ENCODE measurements at places on chromosomes 6 and 20.

GRCh38 chr6:44527181-44527580, 139.7 kb downstream of the CDC5L start:
- DNase-seq, result no peak

DNA sequence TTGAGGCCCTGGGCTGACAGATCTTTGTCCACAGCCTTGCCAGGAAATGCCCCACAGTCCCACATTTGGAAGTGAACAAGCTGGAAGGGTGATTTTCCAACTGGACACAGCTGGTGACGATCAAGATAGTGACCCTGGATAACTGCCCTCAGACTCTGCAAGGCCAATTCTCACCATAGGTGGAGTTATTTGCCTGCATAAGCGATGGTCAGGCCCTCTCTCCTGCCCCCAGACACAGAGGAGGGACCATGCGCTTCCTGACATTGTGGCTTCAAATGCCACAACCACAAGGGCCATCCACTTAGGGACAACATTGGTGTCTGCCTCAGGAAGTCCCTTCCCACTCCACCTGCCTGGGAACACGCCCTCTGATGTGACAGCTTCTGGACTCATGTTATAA, 96.0 kb downstream of the JPH2 start:
- DNase-seq, result no peak

- no peak for DNase-seq
Measured at GRCh38 chr6:157929076-157929475, 52.6 kb upstream of the SYNJ2 start.

DNA sequence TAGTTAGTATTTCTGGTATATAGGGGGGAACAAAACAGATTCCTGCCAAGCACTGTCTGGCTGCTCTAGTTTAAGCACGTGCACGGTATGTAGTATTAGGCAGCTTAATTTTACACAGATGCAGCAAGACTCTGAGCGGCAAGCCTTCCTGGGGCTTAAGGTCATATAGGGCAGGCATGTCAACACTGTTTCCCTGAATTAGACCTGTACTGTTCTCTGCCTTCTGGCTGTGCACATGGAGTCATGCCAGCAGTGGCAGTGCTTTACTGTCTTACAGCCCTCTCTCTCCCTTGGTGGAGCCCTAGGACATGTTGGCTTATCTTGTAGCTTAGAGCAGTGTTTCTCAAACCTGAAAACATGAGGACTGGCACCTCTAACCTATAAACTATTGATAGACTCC, 56.6 kb downstream of the PHF20 start:
- DNase-seq, result no peak

DNA sequence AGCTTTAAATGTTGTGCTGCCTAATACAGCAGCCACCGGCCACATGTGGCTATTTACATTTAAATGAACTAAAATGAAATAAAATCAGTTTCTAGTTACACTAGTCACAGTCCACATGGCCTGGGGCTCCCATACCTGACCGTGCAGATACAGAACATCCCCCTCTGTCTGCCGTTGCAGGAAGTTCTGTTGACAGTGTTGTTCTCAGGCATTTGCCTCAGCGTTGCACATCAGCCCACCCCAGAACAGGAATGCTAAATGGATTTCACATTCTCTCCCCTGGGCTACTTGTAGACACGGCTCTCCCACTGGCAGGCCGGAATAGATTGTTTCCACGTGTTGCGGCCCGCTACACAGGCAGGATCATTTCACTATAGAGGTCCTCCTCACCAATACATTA, 26.3 kb downstream of the JAG1 start:
- DNase-seq, result no peak

DNA sequence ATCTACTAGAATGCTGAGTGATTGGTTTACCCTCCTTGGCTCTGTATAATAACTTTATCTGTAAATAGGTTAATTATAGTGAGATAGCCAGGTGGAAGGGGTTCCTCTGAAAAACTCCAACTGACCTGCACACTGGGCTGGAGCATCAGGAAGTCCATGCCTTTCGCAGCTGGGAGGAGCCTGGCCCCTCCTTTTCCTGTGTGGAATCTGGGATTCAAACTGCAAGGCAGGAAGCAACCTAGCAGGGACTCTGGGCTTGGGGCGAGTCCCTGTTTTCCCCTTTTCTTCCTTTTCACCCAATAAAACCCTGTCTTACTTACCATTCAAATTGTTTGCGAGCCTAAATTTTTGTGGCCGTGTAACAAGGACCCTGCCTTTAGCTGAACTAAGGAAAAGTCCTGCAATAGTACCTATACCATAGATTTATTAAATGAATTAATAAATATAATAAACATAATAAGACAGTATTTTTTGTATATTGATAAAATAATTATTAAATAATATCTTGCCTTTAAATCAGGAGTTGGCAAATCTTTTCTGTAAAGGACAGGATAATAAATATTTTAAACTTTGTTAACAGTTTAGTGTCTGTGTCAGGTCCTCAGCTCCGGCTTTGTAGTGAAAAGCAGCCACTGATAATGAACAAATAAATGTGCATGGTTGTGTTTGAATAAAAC, 406.2 kb upstream of the MMS22L start:
- DNase-seq, result no peak

- no peak for DNase-seq
Measured at GRCh38 chr20:2713285-2713684, 20.7 kb downstream of the EBF4 start.

- DNase-seq, result no peak
Measured at GRCh38 chr6:35911871-35912653, 8.8 kb downstream of the SRPK1 start.

DNA sequence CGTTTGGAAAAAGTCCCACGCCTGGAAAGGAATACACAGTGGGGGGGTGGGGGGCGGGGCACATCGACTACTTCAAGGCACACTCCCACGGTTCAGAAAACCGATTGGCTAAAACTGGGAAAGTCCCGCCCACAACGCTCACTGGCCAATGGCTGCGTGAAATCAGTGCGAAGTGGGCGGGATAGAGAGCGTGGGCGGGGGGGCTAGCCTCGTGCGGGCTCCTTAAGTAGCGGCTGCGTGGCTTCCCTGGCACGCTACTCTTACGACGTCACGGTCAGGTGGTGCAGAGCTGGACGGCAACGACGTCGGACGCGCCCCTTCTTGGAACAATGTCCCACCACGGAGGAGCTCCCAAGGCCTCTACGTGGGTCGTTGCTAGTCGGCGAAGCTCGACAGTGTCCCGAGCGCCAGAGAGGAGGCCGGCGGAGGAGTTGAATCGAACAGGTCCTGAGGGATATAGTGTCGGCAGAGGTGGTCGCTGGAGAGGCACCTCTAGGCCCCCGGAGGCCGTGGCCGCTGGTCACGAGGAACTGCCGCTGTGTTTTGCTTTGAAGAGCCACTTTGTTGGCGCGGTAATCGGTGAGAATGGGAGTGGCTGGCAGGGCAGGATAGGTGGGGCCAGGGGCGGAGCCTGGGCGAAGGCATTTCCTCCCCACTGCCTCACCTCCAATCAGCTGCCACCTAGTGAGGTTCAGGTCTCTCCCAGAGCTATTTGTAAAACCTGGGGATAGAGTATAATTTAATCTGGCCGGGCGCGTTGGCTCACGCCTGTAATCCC, at the start of gene DDX43:
Gene DDX43, plus strand, starts transcription at position 252 of the 778 bp plus-strand sequence. Its CDS starts 78 bp downstream, at position 330.
- peak; percentile 7 for DNase-seq

GRCh38 chr20:16459019-16459700, 114.1 kb downstream of the KIF16B start:
- DNase-seq, result no peak

DNA sequence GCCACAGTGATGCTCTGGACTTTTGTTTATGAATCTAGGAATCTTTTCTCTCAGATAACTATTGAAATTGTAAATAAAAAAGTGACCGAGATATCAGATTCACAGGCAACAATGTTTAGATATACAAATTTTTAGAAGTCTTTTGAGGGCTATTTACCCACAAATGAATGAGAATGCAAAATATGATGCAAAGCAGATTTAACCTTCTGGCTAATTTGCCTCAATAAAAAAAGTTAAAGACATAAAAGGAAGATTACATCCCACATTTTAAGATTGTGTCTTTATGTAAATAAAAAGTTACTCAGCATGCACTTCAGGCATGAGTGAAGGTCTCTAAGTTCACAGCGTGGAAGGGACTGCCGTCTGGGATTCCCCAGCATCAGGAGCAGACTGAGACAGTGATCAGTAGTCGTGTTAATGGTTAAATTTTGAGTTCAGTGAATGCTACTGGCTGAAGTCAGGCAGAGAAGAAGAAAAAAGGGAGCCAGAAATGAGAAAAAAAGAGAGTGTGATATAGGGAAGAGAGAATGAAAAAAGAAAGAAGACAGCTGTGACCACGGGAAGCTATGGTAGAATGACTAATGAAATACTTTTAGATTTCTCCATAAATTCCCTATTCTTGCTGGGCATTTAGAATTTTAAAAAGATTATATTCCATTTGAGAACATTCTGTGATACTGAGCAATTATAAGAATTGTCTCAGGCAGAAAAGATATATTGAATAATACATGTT, 93.6 kb downstream of the MYB start:
- no peak for DNase-seq

DNA sequence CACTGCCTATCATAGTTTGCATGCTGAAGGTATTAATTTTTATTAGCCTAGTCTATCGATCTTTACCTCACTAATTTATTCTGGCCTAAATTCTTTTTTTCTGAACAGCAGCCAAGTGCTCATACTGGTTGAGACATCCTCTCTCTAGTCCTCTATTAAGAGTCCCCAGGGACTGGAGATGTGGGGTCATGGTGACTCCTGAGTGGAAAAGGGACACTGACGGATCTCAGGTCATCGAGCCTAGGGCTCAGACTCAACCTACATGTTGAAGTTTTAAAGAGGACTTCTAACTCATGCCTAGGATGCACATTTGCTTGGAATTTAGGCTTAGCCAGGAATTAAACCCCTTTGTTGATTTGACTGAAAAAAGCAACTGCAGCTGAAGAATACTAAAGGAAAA, 378.1 kb downstream of the BTBD9 start:
- no peak for DNase-seq

DNA sequence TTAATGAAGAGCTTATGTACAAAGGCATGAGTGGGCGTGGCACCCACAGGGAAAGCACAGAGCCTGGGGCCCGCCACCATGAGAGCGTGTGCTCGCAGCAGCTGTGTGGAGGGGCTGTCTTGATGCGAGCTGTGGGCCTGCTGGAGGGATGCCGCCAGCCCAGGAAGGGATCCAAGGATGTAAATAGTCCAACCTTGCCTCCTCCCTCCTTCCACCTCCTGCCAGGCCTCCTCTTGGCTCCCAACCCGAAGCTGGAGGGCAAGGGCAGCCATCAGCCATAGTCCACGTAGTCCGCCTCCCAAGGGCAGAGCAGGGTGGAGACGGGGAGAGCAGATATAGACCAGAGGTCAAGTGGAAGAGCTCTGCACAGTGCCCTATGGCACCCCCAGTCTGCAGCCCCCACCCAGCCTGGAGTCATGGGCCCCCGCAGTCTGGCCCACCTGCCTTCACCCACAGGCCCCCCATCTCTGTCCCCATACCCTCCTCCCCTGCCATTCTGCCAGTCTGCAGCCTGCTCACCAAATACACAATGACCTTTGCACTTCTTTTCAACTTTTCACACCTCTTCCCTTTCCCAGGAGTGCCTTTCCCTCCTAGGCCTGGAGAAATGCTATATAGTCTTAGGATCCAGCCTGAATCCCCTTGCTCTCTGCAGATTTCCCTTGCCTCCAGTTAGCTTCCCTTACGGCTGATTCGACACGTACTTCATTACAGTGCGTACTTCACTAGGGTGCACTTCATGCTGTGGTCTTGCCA, 77.1 kb downstream of the SHLD1 start:
- DNase-seq, result no peak

DNA sequence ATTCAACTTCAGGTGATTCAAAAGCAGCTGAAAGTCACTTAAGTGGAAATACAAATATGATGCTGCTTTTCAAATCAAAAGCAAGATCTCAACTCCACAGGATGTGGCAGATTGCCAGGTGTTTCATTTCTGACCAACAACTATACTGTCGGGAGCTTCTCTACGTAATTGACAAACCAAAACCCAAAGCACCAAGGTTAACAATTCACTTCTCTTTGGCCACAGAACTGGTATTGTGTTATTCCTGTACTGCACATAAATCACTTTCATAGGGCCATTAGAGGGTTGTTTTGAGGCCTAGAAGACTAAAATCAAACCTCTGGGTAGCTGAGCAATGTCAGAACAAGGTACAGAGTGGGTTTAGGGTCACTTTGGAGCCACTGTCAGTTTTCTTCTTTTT, 169.7 kb downstream of the HAO1 start:
- no peak for DNase-seq

DNA sequence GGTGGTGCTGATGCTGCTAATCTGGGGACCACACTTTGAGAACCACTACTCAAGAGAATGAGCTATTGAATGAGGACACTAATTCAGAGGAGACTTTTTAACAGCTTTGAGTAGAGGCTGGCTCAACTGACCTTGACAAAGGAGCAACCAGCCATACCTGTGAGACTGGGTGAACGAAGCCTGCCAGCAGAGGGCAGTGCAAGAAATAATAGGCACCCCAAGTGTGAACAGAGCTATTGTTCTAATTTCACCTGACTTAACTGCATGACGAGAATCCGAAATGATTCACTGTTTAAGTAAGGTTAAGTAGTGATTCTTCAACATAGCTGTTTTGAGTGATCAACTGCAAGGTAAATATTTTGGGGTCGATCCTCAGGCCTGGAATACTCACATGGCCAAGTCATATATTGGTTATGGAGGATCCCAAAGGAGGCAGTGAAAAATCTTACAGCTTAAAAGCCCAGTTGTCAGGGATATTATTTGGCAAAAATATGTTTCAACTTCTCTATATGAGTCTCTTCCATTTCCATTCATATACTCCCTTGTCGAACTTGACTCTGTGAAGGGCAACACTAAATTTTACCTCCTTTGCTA, 550.5 kb upstream of the MARCKS start:
- DNase-seq, result no peak

- no peak for DNase-seq
Measured at GRCh38 chr20:18287546-18287914, 797 bp upstream of the ZNF133 start.

Measured in esophagus squamous epithelium (tissue), 5 donors.